ENCODE measurements at places on chromosomes 6 and 20.

DNA sequence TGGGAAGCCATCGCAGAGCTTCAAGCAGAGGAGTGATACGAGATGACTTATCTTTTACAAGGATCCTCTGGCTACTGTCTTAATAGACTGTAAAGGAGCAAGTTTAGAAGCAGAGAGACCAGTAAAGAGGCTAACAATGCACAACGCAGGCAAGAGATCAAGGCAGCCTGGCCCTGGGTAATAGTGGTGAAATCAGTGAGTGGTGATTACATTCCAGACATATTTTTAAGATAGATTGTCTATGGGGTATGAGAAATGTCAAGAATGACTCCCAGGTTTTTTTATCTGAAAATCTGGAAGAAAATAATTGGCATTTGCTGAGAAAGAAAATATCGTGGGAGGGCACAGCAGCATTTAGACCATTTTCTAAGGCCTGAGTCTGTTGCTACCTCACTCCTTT, 213.6 kb upstream of the HTR1E start:
- no peak for DNase-seq

- DNase-seq: no peak
Measured at GRCh38 chr6:42326248-42326647, 108.6 kb upstream of the MRPS10 start.

DNA sequence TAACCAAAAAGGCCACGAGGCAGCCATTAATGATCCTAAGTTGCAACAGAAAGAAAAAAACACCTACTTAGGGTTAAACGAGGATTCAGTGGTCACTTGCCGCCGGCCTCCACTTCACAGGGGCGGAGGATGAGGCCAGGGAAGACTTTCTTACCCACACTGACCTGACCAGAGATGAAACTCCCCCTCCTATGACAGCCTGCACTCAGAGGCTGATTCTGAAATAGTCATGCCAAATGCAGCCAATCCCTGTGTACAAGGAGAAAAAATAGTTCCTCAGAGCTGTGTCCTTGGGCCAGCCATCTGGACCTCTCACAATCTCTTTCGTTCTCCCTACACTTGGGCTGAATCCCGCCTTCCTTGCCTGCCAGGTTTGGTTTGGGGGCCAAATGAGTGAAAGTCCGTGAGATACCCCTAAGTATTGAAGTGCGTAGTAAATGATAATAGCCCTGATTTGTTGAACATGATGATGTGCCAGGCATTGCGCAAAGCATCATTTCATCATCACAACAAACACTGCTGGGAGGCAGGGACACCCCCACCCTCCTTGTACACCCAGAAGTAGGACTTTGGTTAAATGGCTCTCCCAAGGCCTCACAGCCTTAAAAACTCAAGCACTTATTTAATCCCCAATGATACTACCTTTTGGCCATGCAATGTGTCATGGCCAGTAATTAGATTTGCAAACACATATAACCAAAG, 3.2 kb upstream of the IRF4 start:
- no peak for DNase-seq

GRCh38 chr20:35600993-35601973, 14.3 kb upstream of the SPAG4 start:
- DNase-seq: peak; percentile 72

DNA sequence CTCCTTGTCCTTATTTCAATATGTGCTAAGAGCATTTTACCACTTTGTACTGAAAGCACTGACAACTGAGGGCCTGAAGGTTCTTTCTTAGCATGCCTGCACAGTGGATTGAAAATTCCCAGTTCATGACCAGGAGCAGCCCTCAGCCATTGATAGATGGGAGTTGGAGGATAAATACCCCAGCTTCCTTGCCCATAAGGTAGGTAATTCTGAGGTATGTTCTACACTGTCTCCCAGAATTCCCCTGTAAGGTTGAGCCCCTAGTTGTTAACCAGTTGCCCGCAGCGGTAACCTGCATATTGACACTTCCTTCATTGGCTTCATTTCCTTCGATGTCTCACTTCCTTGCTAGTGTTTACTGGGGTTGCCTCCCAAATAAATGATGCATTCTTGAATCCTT, 162.0 kb downstream of the CDC5L start:
- DNase-seq: no peak

GRCh38 chr6:166952121-166952520, 4.2 kb downstream of the RNASET2 start:
- DNase-seq: no peak

- DNase-seq: no peak
Measured at GRCh38 chr6:51213811-51214210, 395.1 kb downstream of the TFAP2B start.

DNA sequence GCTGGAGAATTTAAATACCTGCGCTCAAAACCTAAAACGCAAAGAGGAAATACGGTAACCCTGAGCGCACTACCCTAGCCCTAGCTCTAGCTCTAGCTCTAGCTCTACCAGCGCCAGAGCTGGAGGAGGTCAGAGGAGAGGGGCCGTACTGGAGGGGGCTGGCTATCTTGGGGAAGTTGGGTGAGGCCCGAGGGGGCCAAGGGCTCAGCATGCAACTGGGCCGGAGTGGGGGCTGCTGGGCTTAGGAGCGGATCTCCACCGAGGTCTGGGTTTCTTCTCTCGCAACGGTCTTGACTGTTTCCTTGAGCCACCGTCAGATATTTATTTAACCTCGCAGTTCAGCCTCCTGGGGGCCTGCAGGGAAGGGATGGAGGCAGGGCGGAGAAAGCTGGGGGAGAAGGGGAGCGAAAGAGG, 91.0 kb downstream of the NCR2 start:
- DNase-seq: no peak

- no peak for DNase-seq
Measured at GRCh38 chr6:96104910-96105309, 89.1 kb downstream of the FUT9 start.

GRCh38 chr6:81689580-81689979, 62.9 kb downstream of the TENT5A start:
- no peak for DNase-seq

GRCh38 chr20:41261790-41262717, 55.5 kb downstream of the ZHX3 start:
- no peak for DNase-seq

DNA sequence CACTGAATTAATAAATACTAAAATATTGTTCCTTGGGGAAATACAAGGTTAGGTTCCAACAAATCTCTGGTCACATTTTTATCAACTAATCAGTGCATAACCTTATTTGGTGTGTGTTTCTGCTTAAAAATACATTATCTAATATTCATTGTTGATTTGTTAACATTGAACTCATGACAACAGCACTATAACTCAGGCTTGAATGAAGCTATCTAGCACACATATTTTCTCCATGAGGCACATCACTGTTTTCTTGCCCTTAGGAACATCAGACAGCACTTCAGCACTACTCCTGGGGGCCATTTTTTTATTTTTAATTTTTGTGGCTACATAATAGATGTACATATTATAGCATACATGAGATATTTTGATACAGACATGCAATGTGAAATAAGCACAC, 277.2 kb upstream of the NT5E start:
- DNase-seq: no peak

Data from NCI-H460 (cell line).